KG1 (cell line): ENCODE measurements at places on chromosomes 13 and 19.

DNA sequence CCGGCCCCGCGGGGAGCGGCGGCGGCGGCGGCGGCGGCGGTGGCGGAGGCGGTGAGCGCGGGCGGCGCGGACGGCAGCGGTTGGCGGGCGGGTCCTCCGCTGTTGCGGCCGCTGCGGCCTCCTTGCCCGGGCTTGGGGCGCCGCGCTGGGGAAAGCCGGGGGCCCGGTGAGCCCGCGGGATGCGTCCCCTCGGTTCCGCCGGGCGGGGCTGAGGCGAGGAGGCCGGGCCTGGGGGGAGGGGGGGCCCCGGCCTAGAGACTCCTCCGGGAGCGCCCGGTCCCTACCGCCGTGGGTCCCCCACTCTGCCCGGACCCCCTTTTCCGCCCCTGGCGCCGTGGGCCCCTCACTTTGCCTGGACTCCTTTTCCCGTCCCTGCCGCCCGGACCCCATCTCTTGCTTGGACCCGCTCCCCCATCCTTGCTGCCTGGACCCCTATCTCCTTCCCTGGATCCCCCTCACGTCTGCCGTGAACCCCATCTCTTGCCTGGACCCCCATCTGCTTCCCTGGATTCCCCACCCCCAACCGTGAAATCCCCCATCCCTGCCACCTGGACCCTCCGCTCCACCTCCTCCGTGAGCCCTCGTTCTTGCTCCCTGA is 28.6 kb upstream of the NDUFS7 start:
- no peak for DNase-seq

DNA sequence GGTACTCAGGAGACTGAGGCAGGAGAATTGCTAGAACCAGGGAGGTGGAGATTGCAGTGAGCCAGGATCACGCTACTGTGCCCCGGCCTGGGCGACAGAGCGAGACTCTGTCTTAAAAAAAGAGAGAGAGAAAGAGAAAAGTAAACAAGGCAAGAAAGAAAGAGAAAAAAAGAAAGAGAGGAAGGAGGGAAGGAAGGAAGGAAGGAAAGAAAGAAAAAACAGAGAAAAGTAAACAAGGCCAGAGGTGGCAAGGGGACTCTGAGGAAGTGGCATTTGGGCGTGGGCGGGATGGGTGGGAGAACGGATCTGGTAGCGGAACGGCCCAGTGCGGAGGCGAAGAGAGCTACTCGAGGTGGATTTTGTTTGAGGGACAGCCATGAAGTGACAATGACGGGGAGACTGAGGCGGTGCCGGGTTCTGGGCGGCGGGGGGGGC is 7.5 kb upstream of the ARRDC2 start:
- DNase-seq: no peak

GRCh38 chr19:3868770-3869456 is at the start of gene ZFR2:
Gene ZFR2 (minus strand): TSS chr19:3869038. CDS start chr19:3869017, 21 bp downstream.
- no peak for DNase-seq

DNA sequence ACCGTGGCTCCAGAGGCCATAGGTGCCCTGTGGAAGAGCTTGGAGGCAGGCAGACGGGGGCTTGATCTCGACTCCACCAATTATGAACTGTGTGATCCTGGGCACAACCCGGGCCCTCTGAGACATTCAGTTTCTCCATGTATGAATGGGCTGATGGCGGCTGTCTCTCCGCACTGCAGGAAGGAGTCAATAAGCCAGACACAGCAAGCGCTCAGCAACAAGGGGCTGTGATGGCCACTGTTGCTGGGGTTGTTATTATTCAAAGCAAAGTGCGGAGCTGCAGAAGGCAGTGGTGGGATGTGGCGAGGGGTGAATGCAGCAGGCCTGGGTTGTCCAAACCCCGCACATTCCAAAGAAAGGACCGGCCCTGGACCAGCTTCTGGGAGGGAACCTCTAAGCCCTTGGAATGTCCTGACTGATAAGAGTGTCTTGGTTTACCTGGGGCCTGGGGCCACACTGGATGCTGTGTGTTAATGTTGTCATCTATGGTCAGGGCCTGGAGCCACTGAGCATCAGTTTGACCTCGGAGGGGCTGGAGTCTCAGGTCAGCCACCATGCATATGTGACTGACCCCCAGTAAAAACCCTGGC is 8.3 kb downstream of the TMEM143 start:
- no peak for DNase-seq

DNA sequence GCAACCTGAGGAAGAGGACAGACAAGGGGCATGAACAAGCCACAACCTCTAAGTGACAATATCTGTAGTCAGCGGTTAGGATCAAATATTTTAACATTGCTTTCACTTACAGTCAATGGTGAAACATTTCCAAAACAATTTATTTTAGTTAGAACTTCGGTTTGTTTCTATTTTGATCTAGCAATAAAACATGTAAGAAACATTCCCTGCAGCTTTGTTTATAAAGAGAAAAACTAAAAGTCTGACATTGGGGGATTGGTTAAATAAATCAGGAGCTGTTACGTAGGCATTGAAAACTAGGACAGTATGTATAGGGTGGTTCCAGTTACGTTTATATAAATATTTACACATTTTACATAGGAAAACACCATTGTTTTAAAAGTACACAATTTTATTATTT is 3.4 kb downstream of the URI1 start:
- no peak for DNase-seq

GRCh38 chr13:60335531-60335930 is 61.5 kb upstream of the TDRD3 start:
- DNase-seq: no peak

- no peak for DNase-seq
These were observed 823 bp downstream of the TLE5 start for GRCh38 chr19:3061182-3062161.

DNA sequence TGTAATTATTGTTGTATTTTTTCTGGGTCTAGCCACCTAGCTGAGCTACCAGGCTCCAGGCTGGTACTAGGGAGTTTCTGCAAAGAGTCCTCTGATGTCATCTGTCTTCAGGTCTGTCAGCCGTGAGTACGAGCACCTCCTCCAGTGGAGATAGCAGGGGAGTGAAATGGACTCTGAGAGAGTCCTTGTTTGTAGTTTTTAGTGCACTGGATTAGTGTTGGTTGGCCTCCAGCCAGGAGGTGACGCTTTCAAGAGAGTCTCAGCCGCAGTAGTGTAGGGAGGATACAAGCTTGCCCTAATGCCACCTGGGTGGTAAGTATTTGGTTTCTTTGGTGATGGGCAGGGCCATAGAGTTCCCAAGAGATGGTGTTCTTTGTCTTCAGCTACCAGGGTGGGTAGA is 384.8 kb downstream of the SLC7A1 start:
- no peak for DNase-seq

DNA sequence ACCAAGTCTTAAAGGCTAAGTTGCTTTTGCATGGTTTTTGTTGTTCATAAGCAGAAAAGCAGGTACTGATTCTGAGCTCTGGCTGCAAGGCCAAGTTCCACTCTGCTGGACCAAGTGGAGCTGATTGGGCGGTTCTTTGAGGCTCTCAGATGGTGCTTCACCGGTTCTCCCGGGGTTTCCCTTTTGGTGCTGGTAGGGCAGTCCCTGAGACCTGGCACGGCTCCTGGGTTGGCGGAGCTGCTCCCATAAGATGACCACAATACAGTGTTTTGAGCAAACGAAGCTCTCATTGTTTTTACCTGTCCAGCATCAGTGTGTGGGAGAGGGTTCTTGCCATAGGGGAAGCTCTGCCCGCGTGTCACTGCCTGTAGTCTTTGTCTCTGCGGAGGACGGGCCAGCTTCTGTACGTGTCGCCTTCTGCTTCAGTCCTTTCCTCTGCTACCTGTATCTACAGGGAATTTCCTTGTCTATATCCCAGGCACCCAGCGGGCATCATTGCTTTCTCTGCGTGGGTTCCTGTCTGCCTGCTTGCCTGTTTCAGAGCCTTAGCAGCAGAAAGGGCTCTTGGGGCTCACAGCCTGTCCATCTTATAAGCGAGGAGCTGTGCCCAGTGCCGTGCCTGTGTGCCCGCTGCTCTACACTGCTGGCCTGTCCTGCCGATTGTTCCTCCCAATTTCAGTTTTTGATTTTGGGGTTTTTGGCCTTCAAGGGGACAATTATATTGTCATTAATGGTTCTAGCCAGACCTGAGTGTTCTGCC is 2.3 kb downstream of the U2AF2 start:
- no peak for DNase-seq

GRCh38 chr13:67231289-67232000 is 1.3 kb upstream of the PCDH9 start:
- no peak for DNase-seq

GRCh38 chr19:5893907-5894703 is 9.5 kb downstream of the NDUFA11 start:
- DNase-seq: no peak

DNA sequence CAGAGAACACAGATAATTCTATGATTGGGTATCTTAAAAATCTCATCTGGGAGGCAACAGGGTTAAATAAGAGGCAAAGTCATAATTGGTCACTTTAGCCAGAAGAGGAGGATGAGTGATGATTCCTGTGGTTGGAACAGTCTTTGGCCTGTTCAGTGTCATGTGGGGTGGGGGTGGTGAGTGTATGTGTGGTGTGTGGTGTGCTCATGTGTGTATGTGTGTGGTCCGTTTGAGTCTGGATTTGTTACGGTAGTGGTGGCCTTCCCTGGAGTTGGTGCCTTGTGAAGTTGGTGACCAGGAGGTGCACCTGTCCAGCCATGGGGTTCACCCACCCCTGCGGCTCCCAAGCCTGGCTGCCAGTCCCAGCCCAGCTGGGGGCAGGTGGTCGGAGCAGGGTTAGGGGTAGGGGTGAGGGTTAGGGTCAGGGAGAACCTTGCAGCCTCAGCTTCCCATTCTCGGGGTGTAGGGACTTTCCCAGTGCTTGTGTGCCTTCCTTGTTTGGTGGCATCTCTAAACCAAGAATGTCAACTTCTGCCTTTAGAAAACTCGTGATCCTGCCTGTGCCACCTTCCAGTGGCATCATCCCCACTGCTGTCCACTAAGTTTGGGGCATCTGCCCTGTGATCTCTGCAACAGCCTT is 97.5 kb downstream of the RAB20 start:
- DNase-seq: no peak

DNA sequence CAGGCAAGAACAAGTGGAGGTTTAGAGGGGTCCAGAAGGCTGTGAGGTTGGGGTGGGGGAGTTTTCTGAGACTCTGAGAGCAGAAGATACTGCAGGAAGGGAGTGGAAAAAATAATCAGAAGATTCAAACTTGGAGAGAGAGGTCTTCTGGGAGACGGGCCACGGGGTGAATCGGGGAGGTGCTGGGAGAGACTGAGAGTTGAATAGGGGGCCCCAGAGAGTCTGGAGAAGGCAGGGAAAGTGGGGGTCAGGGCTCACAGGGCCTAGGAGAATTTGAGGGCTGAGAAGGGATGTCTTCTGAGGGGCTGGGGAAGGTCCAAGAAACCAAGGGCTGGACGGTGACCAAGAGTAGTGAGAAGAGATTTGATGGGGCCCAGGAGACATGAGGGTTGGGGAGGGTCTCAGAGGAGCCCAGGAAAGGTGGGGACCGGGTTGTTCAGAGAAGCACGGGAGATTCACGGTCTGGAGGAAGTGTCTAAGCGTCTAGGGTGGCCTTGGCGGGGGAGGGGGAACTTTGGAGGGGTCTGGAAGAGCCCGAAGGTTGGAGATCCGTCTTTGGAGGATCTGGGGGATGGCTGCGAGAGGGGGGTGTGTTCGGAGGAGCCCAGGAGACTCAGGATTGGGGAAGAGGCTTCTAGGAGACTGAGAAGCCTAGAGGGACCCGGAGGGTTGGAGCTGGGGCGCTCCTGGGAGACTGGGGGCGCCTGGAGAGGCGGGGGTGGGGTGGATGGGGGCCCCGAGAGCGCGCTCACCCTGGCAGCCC is 1.5 kb downstream of the KCNC3 start:
- DNase-seq: no peak

DNA sequence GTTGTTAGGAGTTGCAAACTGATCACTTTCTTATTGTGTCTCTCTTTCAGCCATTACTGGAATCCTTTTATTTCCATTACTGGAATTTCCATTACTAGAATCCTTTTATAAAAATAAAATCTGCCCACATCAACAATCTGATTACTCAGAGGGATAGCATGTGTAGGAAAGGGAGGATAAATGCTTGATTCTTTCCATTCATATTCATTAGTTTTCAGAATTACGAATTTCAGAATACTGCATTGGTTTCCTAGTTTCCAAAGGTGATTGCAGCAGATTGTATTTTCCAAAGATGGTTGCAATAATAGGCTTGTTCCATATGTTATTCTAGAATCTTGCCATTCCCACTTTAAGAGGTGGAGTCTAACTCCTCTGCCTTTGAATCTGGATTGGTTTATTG is 37.1 kb downstream of the ZNF146 start:
- no peak for DNase-seq

DNA sequence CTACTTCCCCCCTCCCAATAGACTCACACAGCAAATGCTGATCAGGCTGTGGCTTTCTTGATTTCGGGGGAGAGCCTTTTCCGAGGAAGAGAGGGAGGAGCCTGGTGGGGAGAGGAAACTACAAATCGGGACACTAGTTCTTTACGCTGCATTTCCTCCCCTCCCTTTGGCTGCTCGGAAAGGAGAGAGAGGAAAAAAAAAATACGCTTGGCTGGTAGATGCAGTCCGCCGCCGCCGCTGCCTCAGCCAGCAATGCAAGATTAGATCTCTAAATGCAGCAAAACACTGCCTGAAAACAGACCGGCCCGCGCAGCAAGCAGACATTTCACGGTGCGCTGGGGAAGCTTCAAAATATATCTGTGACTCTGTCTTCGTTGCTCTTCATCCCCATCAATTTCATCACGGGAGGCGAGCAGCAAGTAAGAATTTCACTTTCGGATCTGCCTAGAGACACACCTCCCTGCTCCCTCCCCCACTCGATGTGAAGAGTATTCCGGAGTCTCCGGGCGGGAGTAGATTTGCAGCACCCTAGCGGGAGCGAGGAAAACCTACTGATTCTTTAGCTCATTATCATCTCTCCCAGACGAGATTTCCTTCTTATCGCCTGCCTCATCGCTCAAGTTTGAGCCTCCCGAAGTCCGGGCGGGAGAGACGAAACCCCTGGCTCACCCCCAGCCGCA is at the start of gene PCDH17:
Gene PCDH17 (plus strand): TSS at position 149 of the 680 bp plus-strand sequence. CDS start 803 bp downstream, outside the sequence.
- no peak for DNase-seq

GRCh38 chr13:112722433-112723263 is 32.8 kb downstream of the ATP11A start:
- no peak for DNase-seq

- no peak for DNase-seq
These were observed 460.6 kb downstream of the FGF14 start for GRCh38 chr13:101941095-101941783.

DNA sequence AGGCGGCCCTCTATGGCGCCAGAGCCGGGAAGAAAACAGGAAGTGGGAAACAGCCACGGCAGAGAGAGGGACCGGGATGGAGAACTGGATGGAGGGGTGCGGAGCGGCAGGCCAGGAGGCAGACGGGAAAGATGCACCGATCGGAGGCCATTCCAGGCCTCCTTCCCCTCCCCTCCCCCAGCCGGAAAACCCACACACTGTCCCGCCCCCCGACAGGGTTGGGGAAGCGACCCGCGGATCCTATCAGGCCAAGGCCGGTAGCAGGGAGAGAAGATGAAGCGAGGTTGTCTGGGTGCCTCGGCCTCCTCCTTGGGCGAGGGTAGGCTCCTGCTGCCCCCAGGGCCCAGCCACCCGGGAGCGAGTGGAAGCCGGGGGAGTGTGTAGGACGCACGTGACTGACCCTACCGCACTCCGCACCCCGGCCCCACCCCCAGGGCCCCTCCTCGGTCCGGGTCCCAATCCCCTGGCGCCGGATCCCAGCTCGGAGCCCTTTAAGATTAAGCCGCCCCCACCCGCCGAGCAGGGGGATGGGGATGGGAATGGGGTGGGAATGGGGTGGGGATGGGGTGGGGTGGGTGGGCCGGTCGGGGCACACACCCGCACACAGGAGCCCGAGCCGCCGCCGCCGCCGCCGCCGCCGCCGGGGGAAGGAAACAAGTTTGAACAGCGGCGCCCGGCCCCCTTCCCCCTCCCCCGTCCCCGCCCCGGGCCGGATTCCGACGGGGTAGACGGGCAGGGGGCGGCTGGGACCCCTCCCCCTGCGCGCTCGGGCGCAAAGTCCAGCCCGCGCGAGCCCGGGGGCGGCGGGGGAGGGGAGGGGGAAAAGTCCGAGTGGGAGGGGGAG is 1.5 kb downstream of the ERF start:
- no peak for DNase-seq
